ENCODE measurements at places on chromosomes 3 and 15.

- no peak for DNase-seq
Measured at GRCh38 chr3:21913791-21914190, 162.8 kb upstream of the ZNF385D start.

GRCh38 chr15:45499426-45499825 lies 23.1 kb downstream of the SLC30A4 start:
- DNase-seq = no peak

DNA sequence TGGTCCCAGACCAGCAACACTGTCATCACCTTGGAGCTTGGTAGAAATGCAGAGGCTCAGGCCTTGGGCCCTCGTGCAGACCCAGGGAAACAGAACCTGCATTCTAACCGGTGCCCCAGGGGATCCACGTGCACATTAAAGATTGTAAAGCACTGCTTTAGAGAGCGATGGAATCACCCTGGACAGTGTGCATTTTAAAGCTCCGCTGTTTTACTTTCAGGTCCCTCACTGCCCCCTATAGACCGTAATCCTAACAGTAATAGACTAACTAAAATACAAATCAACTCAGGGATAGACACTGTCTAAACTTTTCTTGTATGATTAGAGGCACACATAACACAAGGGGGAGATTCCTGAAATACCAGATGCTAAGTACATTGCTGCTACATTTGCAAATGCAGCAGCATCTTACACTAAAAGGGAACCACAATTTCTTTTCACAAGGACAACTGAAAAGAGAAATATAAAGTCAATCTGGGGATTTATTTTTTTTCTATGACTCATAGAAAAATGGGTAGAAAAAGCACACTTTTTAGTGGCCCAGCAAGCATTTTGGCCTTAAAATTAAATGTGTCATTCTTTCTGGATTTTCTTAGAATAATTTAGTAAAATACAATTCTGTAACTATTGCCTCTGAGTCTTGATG lies 10.5 kb upstream of the SH3GL3 start:
- DNase-seq = no peak

DNA sequence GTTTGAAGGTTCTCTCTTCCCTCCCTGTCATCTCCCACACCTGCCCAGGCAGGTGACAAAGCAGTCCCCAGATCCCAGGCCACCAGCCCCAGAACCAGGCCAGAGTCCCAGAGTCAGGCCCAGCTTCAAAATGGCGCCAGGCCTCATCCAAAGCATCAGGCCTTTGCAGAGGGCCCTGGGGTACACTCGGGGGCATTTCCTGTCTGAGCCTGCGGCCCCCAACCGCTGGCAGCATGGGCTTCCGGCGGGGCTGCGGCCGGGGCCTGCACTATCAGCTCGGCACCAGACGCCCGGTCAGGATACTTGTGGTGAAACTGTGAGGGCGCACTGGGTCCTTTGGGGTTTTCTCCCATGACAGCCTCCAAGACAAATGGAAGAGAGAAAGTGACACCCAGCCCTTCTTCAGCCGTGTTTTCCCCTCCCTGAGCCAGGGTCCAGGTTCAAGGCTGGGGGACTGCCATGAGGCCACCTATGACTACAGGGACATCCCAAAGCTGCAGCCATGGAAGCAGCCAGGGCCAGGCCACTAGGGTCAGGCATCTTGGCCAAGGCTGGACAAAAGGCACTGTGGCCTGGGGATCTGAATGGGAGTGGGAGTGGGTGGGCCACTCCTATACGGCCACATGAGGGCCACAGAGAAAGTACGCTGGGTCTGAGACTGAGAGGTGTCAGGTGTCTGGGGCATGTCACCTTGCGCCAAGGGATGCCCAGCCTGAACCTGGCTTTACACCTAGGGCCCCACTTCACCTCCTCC lies 33.9 kb downstream of the RPN1 start:
- no peak for DNase-seq

- no peak for DNase-seq
Measured at GRCh38 chr15:75200765-75201615, 692 bp upstream of the C15orf39 start.

- DNase-seq = no peak
Measured at GRCh38 chr3:120394347-120394746, 45.2 kb upstream of the LRRC58 start.

DNA sequence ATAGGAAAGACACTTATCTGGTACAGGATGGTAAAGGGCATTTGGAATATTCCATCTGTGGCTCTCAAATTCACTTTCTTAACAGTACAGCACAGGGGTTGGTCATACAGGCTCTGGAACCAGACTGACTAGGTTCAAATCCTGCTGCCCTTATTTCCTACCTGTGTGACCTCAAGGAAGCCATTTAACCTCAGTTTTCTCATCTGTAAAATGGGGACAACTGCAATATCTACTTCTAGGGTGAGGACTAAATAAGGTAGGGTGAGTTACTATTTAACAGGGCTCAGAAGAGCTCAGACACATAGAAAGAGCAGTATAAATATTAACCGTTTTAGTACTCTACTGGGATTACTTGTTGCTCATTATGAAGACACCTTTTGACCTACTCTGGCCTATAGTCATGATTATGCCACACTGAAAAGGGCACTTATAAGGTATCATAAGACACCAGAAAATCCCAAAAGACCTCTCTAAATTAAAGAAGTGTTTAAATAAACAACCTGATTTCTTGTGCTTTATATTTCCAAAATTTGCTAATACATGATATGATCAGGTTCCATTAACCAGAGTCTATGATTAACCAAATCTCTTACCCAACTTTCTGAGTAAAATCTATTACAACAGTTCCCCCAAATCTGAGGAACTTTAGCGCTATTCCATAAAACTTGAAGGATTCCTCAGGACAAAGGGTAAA lies 6.5 kb downstream of the RFTN1 start:
- no peak for DNase-seq

GRCh38 chr15:69289342-69290146 lies 9.2 kb upstream of the PAQR5 start:
- peak; percentile 24 for DNase-seq

DNA sequence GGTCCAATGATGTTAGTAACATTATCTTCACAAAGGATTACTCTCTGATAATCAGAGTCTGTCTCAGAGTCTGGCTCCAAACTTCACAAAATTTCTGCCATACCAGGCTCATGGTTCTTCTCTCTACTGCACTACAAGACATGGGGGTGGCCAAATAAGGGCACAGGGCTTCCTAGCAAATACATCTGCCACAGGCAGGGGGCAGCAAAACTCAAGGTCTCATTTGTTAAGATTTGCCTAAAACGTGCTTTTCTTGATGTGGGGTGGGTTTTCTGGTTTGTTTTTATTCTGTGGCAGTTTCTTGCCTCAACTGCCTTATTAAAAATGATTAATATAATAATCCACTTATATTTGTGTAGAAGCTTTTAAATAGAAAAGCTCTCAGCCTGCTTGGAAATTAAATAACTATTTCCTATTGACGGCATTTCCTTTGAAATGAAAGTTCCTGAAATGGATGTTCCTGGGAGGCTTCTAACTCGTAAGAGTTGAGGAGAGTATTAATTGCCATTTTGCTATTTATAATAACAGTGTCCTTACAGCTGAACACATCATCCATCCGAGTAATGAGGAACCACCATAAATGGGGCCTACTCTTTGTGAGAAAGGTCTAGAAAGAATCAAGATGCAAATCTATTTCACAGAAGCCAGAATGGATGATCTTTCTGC lies 53.8 kb downstream of the SST start:
- DNase-seq = peak; percentile 35

- DNase-seq = no peak
Measured at GRCh38 chr15:40008061-40008765, 30.8 kb downstream of the SRP14 start.

Data from adrenal gland (tissue), 19 donors.